Sciatic nerve (tissue), 2 donors: ENCODE measurements at places on chromosomes 13 and 19.

DNA sequence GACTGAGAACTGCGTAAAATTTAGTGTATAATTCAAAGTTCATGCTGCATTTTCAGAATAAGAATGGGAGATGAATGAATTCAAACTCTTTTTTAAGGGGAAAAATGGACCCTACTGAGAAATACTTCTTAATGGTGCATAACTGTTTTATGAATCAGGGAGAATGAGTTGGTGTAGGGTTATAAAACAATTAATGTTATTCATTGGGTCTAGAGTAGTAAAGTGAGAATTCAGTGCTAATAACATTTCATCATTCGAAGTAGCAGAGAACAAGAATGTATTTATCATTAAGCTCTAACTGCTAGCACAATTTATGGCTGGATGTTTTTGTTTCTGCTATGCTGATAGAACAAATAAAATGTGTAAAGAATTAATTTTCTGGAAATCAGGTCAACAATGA, 310.2 kb downstream of the SLITRK5 start:
- DNase-seq, result no peak

DNA sequence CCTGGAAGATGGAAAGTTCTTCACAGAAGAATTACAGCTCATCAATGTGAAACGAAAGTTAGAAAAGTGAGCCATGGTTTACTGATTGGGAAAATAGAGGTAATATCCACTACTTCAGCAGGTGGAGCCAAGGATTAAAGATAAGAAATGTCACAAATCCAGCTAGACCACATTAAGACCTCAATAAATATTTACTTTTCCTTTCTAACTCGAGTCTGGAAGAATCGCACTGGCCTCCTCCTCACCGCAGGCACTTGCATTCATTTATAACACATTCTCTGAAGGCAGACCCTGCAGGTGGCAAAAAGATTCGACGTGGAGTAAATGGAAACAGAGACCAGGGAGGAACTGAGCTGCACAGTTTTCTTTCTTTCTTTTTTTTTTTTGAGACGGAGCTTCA, 7.4 kb downstream of the SLC35E1 start:
- DNase-seq, result no peak

GRCh38 chr13:43596924-43597598, 189.7 kb downstream of the ENOX1 start:
- no peak for DNase-seq

DNA sequence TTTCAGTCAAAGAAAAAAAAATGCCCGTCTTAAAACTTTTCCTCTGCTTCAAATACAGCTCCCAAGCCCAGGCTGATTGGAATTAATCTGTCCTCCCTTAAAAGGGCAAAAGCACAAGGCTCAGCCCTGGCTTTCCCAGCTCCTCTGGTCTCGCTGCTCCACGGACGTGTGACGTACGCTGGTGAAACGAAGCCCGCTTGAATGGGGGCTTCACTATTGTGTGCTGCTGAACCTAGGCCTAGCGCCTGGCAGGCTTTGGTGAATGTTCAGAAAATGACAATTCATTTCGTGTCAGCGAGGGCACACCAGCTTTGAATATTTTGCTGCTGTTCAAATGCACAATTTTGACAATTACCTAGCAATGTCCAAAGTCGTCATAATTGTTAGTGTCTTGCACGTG, 615 bp upstream of the ZNF135 start:
- DNase-seq, result no peak
